ENCODE measurements at places on chromosomes 1 and 21.

- DNase-seq = no peak
These were observed 8.9 kb downstream of the HYI start for GRCh38 chr1:43444836-43445235.

DNA sequence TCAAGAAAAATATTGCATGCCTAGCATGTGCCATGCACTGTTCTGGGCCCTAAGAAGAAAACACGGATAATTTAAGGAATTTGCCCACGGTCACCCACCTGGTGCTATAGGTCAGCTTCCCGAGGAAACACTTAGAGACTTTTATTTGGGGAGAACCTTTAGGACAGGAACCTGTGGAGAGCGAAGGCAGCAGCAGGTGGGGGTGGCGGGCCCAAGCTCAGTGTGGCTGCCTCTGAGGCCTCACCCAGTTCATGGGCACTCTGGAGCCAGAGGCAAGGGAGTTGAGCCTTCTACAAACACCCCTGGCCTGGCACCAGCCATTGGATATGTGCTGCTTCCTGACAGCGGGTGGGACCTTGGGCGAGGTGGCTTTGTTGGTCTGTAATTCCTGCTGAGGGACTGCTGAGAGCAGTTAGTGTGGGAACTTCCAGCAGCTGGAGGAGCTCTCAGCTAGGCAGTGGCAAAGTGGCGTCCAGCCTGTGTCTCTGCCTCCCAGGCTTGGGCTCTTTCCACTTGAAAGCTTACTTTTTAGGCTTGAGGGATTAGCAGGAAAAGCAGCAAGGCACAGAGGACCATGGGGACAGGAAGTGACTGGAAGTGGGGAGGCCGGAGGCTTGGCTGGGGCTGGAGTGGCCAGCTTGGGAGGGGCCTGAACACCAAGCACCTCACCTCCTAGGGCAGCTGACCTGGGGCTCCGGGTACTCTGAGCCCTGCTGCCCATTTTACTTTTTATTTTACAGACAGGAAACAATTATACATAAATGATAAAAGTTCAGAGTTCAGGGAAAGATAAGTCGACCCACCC, 19.1 kb downstream of the MRPL37 start:
- no peak for DNase-seq

DNA sequence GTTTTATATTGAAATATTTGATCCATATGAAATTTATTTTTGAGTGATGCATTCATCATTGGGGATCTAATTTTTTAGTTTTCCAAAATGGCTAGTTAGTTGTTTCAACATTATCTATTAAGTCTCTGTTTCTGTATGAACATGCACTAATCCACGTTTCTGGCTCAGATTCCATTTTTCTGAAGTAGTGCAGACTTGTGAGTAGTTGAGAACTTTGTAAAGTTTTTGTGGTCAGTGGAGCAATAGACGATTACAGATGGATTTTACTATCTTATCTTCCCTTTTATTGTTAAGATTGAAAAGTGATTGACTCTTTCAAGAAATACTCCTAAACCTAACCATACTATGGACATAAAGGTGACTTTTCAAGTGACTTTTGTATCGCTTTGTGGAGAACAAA, 16.7 kb downstream of the SOAT1 start:
- DNase-seq = no peak

GRCh38 chr1:169892927-169893644, 610 bp downstream of the SCYL3 start:
- peak; percentile 22 for DNase-seq

DNA sequence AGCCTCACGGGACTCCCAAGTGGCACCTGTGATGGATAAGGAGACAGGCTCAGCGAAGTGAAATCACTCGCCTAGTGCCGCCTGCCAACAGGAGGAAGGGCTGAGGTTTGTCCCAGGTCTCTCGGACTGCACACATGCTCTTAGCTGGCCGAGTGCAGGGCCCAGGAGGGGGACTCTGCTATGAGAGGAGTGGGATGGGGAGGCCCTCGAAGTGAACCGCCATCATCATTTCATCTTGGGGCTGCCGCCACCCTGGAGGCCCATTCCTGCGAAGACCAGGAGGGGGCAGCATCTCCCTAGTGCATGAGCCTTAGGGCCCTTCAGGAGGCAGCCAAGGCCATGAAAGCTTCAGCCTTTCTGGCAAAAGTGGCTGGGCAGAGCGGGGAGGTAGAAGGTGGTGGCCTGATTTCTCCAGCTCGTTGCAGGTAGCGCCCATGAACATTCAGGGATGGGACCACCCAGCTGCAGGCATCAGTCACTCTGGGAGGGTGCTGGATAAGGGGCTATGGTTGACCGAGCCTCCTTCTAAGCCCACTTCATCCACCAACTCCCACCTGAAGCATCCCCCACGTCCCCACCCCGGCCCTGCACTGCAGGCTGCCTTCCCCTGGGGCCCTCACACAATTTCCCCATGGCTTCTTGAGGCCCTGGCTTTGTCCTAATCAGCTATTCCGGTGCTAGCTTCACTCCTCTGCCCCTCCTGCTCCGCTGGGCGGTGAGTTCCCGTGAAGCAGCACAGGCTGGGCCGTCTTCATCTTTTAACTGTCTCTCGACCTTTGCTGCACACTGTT, 17.2 kb upstream of the RASSF5 start:
- peak; percentile 35 for DNase-seq

GRCh38 chr1:62337706-62338631, 18.7 kb upstream of the KANK4 start:
- no peak for DNase-seq

- DNase-seq = no peak
These were observed 62.8 kb downstream of the CNST start for GRCh38 chr1:246629030-246629429.

- no peak for DNase-seq
These were observed 510.3 kb downstream of the NPHP4 start for GRCh38 chr1:5481889-5482288.

DNA sequence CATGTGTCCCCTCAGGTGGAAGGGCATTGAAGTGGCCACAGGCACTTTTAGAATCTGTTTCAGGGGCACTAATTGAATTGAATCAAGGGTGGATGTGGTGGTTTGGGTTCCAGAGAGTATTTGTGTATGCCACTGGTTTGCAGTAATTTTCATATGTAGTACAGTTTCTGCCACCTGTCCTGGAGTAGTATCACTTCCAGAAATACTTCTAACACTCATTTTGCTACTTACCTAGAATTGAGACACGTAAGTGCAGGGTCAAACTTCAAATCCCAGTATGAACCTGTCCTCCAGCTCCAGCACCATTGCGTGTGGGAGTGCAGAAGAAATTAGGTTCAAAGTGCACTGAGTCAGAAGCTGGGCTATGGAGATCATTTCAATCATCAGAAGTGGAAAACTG, 26.8 kb downstream of the RSPH1 start:
- no peak for DNase-seq
